Stromal cell of bone marrow (primary cell): ENCODE measurements at places on chromosomes 2 and 18.
A peak's percentile ranks its signal among the peaks of the same experiment; 100 is the strongest.

- no peak for DNase-seq
Measured at GRCh38 chr2:128867311-128867710, 548.6 kb upstream of the HS6ST1 start.

DNA sequence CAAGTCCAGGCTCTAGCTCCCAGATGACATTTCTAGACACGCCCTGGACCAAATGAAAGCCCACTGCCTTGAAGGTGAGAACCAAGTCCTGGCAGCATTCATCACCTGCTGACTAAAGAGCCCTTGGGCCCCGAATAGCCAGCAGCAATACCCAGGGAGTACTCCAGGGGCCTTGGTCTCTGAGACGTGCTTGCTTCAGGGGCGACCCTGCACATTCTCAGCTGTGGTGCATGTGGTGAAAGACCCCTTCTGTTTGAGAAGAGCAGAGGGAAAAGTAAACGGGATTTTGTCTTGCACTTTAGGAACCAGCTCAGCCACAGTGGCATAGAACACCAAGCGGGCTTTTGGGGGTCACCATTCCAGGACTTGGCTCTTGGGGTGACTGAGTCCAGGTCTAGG lies 260.5 kb upstream of the MYT1L start:
- DNase-seq: no peak

- no peak for DNase-seq
Measured at GRCh38 chr2:98579926-98580325, 28.4 kb downstream of the COA5 start.

GRCh38 chr2:158967731-158968395 lies 577 bp upstream of the TANC1 start:
- DNase-seq: peak; percentile 48

GRCh38 chr18:13548106-13548819 lies 178.1 kb downstream of the FAM210A start:
- no peak for DNase-seq
